ENCODE measurements at places on chromosomes 5 and 9.

GRCh38 chr5:14830210-14831005 lies 41.2 kb downstream of the ANKH start:
- DNase-seq: no peak

DNA sequence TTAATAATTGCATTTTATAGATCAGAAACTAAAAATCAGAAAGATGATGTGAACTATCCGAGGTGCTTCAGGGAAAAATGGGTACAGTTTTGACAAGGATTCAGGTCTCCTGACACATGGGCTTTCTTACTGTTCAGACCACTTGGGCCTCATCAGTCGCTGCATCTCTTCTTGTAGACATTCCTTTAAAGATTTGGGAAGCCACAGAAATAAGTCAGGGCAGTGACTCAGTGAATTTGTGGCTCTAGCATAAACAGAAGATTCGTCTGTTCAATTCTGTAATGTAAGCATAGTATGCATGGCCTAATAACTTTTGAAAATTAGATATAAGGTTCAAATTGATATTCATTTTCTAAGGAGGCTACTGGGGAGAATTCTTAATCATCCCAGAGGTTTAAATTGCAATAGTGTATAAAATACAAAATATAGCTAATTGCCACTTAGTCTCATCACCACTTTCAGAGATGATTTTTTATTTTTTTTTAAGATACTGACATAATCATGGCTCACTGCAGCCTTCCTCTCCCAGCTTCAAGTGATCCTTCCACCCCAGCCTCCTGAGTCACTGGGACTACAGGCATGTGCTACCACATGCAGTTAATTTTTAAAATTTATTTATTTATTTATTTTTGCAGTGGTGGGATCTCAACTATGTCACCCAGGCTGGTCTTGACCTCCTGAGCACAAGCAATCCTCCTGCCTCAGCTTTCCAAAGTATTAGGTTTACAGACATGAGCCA lies 48.9 kb downstream of the RASEF start:
- DNase-seq: no peak

GRCh38 chr9:89788434-89788833 lies 183.6 kb downstream of the GADD45G start:
- no peak for DNase-seq

- DNase-seq: no peak
These were observed 8.0 kb downstream of the DMXL1 start for GRCh38 chr5:119078861-119079260.

DNA sequence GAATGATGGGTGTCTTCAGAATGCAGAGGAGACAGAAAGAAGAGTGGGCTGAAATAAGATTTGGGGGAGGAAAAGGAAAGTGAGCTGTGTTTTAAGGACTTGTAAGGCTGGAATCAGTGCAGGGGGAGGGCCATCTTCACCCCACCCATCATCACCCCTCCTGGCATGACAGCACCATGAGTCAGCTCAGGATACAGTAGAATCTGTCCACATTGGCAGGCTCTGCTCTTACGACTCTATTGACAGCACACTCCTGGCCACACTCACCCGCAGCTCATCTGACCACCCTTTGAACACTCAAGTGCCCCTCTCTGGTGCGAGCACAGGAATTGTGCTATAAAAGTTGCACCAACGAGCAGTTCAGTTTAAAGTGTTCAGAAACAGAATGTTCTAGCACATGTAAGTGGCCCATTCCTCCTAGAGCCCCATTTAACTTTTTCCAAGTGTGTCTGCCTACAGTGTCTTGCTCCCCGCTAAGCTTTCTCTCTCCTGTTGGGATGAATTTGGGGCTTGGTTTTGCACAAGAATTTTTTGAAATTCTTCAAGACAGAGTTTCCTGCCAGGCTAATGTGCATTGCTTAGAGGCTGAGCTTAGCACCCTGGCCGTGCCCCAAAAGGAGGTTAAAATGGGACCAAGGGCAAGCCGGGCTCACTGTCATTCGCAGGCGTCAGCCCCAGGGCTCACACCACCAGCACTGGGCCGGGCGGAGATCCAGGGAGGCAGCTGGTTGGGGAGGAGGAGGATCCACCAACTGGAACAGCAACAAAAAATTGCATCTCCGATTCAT lies 12.0 kb downstream of the ADRA1B start:
- no peak for DNase-seq

- DNase-seq: no peak
These were observed 14.3 kb upstream of the OLFM1 start for GRCh38 chr9:135073081-135073740.

GRCh38 chr5:74950836-74951515 lies 84.8 kb upstream of the FAM169A start:
- DNase-seq: no peak

GRCh38 chr9:94979904-94980507 lies 253.5 kb downstream of the AOPEP start:
- no peak for DNase-seq

DNA sequence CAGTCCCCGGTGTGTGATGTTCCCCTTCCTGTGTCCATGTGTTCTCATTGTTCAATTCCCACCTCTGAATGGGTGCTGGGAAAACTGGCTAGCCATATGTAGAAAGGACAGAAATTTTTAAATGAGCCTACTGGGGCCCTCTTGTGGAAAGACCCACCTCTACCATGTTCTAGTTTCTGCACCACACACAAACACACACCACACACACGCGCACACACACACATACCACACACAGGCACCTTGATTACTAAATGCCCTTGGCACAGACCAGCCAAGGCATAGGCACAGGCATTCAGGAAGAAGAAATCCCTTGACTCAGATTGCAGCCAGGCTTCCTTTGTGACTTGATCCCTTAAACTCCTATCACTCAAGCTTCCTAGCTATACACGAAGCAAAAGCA lies 60.5 kb downstream of the SIL1 start:
- DNase-seq: no peak

- DNase-seq: no peak
These were observed 577.2 kb upstream of the ZNF608 start for GRCh38 chr5:125323613-125324012.

- DNase-seq: no peak
These were observed 9.0 kb downstream of the OR1J1 start for GRCh38 chr9:122468735-122469134.

DNA sequence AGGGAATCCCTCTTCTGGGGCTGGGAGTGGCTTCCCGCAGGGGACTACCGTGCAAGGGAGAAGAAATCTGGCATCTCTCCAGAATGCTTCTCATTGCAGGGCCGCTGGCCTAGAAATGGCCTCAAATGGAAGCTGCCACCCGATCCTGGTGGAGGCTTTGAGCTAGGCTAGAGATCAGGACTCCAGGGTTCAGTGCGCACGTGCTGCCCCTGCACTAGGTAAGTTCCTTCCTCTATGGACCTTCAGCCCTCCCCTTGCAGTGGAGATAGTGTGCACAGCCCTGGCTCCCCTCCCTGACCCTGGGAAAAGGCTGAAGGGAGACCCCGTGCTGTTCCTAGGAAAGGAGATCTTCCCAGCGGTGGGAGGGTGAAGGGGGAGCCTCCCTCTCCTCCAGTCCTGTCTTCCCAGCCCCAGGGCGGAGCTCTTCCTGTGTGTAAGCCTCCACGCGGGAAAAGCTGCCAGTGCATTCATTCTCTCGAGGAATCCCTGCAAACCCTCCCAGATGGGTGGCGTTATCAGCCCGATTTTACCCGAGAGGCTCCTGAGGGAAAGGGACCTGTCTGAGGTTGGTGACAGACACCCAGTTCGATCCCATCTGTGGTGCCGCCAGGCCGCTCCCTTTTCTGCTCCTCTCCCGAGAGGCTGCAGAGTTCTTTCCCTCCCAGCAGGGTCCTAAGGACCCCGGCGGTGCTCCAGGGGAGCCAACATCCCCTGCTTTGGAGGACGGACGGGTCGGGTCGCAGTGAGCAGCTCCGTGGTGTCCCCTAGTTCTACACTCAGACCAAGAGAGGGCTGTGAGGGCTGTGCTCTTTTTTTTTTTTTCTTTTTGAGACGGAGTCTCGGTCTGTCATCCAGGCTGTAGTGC lies 1.4 kb upstream of the CERCAM start:
- no peak for DNase-seq

DNA sequence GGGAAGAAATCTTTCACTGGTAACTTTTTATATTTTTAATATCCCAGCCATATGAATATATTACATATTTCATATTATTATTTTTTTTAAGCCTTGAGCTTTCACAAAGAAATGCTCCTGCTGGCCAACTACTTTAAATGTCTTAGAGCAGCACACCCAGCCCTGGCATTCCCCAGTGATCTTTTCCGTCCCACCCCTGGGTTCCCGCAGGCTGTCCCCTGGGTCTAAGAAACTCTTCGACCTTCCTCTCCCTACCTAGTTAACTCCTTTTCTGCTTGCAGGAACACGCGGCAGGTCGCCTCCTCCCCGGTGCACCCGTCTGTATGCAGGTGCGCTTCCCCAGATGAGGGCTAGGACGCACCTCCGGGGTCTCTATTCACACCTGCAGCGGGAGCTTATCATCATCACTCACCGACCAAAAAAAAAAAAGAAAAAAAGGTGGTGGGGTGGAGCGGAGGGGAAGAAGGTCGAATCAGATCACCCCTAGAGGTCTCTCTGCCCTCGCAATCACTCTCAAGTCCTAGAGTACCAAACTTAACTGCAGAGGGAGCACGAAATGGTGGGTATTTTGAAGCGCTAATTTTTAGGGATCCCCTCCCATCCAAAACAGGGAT lies 696 bp downstream of the ZFP62 start:
- DNase-seq: no peak

GRCh38 chr5:66587771-66588170 lies 8.4 kb upstream of the MAST4 start:
- no peak for DNase-seq

GRCh38 chr5:129177451-129177850 lies 82.9 kb downstream of the ISOC1 start:
- no peak for DNase-seq

- DNase-seq: no peak
These were observed 207.2 kb upstream of the RFX3 start for GRCh38 chr9:3733039-3733408.

DNA sequence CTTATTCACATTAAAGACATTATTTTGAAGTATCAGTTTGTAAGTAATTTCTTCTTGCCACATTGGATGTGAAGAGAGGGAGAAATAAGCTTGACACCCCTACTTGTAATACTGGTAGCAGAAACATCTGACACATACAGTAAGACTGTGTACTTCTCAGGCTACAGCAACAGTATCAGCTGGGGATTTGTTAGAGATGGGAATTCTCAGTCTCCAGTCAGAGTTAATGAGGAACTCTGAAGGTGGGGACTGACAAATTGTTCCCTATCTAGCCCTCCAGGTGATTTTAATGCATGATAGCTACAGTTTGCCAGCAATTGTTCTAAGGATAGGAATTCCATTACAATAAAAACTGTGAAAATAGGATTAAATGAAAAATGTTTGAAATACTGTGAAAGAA lies 524.8 kb downstream of the PRR16 start:
- DNase-seq: no peak

GRCh38 chr5:15338546-15338945 lies 161.4 kb upstream of the FBXL7 start:
- DNase-seq: no peak

- no peak for DNase-seq
These were observed 93.6 kb downstream of the ROR2 start for GRCh38 chr9:91856419-91856818.

GRCh38 chr5:37786416-37786815 lies 53.4 kb downstream of the GDNF start:
- DNase-seq: no peak

DNA sequence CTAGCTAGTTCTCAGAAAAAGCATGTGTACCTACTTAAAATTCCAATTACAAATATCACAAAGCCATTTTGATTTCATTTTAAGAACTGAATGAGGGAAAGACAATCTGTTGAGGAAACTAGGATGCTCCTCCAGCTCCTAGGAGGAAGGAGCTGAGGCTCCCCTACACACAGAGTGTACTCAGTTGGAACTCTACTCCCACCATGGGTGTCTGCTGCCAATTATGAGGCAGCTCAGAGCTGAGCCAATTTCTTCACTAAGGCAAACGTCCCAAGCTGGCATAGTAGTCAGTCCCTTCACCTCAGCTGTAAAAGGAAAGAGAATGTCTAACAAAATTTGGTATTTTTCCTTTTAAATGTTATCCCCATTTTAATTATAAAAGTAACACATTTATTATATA lies 300.0 kb upstream of the TRPC7 start:
- DNase-seq: no peak

GRCh38 chr5:142630927-142631539 lies 54.9 kb downstream of the FGF1 start:
- DNase-seq: no peak

DNA sequence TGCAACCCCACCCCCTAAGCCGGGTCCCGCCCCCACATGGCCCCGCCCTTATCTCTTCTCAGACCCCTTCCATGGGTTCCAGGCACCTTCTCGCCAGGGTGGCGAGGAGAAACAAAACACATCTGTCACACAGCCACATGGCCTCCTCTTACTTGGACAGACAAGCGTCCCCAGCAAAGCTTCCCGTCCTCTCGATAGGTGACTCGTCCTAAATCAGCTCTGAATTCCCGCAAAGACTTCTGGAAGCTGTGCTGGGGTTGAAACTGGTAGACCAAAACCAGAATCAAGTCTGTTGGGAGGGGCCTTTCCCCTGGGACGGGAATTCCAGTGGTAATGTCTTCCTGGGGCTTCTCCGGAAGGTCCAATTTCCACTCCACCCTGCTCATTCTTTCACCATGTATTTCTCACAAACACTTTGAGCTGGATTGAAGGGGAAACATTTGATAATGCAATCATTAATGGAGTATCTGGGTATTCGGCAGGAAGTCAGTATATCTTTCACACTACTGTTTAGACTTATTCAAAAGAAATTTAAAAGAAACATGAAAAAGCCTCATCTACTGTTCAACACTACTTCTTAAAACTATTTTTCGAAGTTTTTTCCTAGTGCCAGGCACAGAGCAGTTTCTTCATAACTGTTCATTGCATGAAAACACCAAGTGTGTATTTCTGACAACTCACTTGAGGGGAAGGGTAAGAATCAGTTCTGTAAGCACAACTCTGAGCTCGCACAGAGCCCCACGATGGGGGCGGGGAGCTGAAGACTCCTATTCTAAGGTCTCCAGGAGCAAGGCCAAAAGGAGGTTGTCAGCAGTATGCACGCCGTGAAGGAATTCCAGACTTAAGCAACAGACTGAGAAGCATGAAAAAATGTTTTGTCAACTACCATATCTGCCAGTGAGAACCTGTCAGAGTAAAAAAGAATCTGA lies 644 bp upstream of the CTNNAL1 start:
- DNase-seq: no peak

GRCh38 chr9:23764219-23764618 lies 61.8 kb downstream of the ELAVL2 start:
- no peak for DNase-seq

DNA sequence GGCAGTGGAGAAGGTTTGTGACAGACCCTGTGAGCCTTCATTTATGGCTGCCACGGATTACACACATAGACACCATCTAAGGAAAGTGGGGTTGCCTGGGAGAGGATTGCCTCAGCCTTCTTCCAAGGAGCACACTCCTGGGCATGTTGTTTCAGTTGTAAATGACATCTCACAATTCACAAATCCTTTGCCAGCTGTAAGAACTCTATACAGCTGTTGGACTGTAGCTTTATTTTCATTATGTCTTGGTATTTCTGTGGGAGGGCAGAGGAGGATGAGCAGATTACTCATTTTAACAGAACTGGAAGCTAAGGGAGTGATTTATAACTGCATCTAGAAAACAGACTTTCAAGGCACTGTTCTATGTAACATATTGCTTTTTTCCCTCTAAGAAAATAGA lies 25.6 kb downstream of the MELK start:
- no peak for DNase-seq

- no peak for DNase-seq
These were observed 8.8 kb downstream of the SPARC start for GRCh38 chr5:151677776-151678545.

GRCh38 chr5:152514827-152515397 lies 109.8 kb upstream of the NMUR2 start:
- DNase-seq: no peak

GRCh38 chr5:74201334-74202081 lies 439.0 kb downstream of the ENC1 start:
- no peak for DNase-seq
